COLO829 (cell line): ENCODE measurements at places on chromosomes 2 and 18.

GRCh38 chr18:24595561-24596031 is 135.2 kb downstream of the HRH4 start:
- no peak for DNase-seq

GRCh38 chr2:136075476-136075875 is 42.5 kb downstream of the CXCR4 start:
- DNase-seq = no peak

GRCh38 chr2:241219856-241220356 is 31.4 kb downstream of the ANO7 start:
- no peak for DNase-seq

DNA sequence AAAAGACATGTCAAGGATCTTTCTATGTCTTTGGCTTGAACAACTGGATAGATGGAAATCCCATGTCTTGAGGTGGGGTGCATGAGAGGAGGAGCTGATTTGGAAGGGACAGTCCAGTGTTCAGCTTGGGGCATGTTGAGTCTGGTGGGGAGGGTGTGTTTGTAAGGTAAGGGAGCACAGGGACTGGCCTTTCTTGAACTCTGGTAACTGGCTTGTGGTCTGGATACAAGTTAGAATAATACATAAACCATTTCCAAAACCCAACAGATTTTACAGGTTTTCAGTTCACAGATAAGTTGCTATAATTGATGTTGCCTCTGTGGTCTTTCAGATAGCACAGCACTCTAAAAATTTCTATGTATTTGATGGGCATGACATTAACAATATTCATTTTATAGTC is 24.2 kb downstream of the RHBDD1 start:
- no peak for DNase-seq

DNA sequence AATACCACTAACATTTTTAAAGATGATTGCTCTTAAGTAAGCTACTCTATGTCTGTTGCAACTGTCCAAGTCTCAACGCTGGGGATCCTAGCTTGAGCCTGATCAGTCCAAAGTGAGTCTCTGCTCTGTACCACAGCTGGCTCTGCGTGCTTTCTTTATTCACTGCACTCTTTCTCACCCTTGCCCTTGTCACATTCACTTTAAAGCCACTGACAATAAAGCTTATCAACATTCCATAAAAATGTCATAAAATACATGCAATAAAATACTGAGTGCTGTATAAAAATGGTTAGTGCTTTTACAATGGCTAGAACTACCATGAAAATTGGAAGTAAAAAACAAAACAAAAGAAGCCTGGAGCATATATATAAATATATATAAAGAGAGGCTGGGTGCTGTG is 45.5 kb upstream of the LRRTM4 start:
- no peak for DNase-seq
